ENCODE measurements at places on chromosomes 2 and 18.

- no peak for DNase-seq
Observed at GRCh38 chr2:70570041-70570661, 16.5 kb upstream of the TGFA start.

GRCh38 chr2:128520791-128521190, 202.1 kb upstream of the HS6ST1 start:
- DNase-seq: no peak

DNA sequence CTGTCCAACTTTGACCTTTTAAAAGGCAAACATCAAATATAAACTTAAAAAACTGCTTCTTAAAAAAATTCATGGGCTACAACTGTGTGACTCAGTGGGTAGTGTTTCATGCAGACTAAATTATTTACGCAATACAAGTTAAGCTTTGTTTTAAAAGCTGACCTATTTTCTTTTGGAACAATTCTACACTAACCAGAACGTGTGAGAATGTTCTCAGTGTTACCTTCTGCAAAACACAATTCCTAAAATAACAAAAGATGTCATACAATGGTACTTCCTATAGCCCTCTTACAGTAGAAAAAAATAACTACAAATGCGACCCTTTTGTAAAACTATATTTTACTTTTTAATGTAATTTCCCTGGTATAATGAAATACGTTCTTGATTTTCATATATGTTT, 793.8 kb upstream of the FSHR start:
- no peak for DNase-seq

- no peak for DNase-seq
Observed at GRCh38 chr2:229815858-229816257, 101.5 kb upstream of the DNER start.

DNA sequence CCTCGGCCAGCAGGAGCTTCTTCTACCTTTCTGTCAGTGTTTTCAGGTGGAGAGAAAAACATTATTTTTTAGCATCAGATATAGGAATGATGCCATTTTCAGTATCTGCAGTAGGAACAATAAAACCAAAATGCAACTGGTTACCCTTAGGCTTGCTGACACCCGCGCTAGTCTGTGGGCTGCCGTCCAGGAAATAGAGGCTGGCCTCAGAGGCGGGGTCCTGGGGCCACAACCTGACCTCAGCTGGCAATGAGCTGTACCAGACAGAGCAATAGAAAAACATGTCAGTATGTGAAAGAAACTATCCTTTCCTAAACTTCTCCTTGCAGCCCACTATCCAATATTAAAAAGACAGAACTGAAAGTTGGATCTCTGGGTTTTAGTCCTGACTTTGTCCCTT, 4.6 kb upstream of the ST6GAL2 start:
- no peak for DNase-seq

DNA sequence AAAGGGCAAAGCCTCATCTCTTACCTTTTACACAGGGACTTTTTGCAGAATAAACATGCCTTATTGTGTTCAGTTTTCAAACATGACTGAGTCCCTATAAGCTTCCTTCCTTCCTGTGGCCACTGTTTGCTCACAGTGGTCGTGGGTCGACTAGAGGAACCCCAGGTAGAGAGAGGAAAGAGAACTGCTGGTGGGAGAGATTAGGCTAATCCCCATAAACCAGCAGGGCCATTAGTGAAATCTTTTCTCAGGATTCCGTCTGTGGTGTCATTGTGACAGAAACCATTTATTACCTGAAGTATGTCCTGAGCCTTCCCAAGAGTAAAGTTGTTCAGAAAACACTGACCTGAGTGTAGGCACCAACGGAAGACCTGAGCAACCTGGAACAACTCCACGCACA, 21.3 kb upstream of the BOD1L2 start:
- no peak for DNase-seq

All from thoracic aorta (tissue), 2 donors.